ENCODE measurements at places on chromosomes 3 and 15.

DNA sequence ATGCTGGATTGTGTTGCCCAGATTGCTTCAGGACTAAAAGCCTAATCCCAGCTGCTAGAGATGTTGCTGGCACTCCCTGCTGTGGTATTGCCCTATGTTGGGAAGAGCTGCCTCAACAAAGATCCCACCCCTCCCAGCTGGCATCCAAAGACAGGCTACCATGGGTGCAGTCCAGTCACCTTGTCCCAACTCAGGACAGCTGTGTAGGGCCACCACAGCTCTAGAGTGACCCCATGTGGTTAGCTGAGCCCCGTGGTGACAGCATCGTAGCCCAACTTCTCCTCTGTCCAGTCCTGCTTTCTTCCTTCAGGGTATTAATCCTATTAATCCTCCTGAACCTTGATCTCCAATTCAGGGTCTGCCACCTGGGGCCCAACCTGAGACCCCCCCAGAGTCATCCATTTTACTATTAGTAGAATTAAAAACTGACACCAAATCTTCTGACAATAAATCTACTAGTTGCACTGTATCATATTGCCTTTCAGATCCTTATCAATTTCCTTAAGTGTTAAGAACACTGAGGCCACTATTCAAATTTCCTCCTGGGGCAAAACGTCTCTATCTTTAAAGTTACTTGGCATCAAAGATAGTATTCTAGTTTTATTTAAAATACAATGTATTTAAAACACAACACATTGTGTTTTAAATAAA, 83.5 kb downstream of the AQP9 start:
- DNase-seq: peak; percentile 15

- DNase-seq: no peak
Observed at GRCh38 chr3:141677701-141678100, 60.4 kb upstream of the RNF7 start.

- no peak for DNase-seq
Observed at GRCh38 chr15:65942436-65942835, 73.1 kb downstream of the RAB11A start.

GRCh38 chr3:155852341-155852740, 1.9 kb downstream of the SLC33A1 start:
- no peak for DNase-seq

GRCh38 chr15:57323806-57324589, 52.3 kb upstream of the CGNL1 start:
- peak; percentile 48 for DNase-seq

DNA sequence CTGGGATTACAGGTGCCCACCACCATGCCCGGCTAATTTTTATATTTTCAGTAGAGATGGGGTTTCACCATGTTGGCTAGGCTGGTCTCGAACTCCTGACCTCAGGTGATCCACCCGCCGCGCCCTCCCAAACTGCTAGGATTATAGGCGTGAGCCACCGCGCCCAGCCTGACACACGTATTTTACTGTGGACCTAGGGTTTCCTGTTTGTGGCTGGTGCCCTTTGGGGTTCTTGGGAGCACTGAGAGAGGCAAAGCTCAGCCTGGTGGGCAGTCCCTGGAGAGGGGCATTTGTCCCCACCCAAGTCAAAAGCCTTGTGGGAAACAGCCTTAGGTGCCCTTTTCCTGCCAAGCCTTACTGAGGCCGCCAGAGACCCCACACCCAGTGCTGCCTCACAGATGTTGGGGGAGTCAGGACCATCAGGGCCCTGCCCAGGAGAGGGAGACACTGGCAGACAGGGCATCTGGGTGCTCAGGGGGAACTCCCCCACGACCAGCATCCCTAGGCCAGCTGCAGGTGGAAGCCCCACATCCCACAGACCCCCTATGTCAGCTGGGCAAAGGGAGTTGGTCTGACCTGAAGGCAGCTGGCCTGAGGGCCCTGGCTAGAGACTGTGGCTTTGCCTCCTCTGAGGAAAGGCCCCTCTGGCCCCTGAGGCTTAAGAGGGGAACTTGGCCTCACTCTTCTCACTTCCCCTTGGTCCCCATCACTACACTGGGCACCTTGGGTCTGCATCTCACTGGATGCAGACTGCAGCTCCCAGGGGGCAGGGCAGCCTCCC, 35.1 kb downstream of the DNAH1 start:
- DNase-seq: no peak

DNA sequence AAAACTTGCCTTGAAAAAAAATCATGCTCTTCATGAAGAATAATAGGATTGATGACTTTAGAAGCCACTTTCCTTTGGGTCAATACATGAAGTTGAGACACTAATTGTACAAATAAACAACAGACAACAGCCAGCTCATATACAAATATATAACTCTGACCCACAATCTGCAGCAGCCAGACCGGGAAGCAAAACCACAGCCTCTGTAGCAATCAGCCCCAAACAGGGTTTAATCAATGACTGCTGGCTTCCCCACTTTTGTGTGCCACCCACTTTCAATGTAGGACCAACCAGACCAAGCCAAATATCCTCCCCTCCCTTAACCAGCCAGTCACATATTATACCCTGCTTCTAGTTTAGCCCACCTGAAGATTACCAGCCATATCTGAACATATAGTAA, 39.0 kb downstream of the IFT57 start:
- no peak for DNase-seq

DNA sequence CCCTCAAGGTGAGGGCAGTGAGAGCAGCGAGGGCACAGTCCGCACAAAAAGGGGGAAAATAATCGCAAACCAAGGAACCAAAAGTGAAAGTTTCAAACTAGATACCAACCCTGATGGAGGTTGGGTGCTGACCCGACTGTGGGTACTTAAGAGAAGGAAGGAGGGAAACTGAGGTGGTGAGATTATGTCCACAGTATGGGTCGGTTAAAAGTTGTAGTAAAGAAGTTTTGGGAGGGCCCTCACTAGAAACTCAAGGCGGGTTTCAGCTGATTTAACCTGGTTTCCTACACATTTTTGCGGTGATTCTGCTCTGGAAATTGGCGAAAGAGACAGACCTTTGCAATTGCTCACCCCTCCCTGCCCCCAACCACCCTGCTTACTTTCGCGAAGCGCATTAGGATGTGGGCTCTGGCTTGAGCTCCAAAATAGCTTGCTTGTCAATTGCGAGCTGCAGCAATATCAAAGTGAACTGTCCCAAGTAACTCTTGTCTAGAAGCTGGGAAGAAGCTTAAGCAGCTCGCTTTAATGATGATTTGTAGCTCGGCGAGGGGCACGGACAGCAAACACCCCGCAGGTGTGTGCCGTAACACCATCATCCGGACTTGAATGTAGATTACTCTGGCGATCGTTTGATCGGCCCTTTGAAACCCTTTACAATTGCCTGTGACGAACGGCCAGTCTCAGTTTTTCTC, 15.8 kb downstream of the SOX2 start:
- DNase-seq: no peak

GRCh38 chr15:65583701-65584100, 27.2 kb downstream of the INTS14 start:
- peak; percentile 27 for DNase-seq

Data from GM12892 (cell line).